ENCODE measurements at places on chromosomes 5 and 9.

DNA sequence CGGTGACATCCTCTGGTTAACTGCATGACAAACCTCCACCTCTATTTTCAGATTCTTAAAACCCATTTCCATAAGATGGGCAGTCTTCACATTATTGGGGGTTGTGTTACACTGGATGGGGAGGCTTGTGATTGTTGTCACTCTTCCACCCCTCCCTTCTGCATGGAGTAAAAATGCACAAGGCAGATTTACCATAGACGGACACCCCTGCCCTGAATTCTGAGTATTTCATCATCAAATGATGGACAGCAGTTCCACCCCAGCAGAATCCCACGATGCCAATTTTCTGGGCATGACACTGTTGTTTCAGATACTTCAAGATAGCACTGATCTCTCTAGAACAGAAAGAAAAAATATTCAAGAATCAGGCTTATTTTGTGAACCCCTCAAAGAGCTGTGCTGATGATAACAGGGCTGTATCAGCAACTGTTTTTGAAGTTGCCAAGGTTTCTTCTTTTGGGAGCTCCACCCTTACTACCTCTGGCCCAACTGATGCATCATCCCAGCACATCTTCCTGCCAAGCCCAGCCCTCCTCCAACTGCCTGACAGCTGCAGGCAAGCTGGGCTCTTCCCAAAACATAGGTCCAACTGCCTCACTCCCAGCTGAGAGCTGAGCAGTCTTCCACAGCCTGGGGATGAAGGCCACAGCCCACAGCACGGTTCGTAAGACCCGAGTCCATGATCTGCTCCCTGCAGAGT, 21.4 kb downstream of the CMBL start:
- H3K36me3 ChIP-seq, result peaks cover 2% of the 10 kb centered on the region
- peaks cover 4% of the 10 kb centered on the region for H3K4me1 ChIP-seq
- no peak overlapping the region for H3K4me3 ChIP-seq
- peaks cover 21% of the 10 kb centered on the region for H3K27me3 ChIP-seq

DNA sequence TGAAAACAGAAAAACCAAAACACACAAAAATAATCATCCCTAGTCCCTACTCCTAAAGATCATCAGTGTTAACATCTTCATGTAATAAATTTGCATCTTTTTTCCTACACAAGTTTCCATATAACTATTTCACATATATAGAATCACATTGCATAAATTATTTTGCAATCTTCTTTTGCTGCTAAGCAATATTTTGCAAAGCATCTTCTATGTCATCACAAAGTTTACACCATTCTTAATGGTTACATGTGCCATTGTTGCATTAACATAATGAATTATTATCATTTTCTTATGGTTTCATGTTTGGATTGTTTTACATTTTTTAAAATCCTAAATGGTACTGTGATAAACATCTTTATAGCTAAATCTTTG, 17.8 kb downstream of the SH3TC2 start:
- DNase-seq, result no peak
- H3K4me3 ChIP-seq, result no peak overlapping the region
- H3K27ac ChIP-seq, result no peak overlapping the region
- peaks cover 6% of the 10 kb centered on the region for H3K27me3 ChIP-seq

DNA sequence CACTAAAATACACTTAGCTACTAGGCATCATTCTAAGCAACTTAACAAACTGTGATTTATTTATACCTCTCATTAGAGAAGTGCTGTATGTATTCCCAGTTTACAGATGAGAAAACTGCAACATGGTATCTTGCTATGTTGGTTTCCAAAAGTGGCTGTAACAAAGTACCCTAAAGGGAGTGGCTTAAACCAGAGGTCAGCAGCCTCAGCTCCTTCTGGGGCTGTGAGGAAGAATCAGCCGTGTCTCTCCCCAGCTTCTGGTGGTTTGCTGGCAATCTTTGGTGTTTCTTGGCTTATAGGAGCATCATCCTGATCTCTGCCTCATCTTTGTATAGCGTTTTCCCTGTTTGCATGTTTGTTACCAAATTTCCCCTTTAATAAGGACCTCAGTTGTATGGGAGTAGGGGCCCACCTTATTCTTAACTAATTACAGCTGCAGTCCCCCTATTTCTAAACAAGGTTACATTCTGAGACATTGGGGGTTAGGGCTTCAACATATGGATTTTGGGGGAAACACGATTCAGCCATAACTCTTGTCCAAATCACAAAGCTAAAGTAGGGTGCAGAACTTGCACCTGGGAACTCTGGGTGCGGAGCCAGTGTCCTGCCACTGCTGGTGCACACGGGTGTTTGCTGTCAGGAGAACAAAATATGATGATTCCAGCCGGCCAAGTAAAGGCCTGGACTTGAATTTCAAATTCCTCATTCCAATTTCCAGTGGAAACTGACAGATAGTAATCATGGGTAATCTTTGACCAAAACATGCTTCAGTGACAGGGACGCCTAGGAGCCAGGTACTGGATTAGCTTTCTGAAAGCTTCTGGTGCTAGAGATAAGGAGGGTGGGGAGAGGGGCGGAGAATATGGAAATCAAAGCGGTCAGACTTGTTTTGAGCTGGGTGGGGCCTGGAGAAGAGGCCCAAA, 43.3 kb downstream of the RAI14 start:
- no peak overlapping the region for H3K27ac ChIP-seq
- H3K27me3 ChIP-seq, result no peaks in the 10 kb centered on the region
- no peaks in the 10 kb centered on the region for H3K36me3 ChIP-seq
- peaks cover 8% of the 10 kb centered on the region for H3K4me1 ChIP-seq

GRCh38 chr5:151101151-151101550, 20.3 kb upstream of the TNIP1 start:
- H3K4me1 ChIP-seq, result peaks cover 41% of the 10 kb centered on the region
- no peaks in the 10 kb centered on the region for H3K27me3 ChIP-seq
- peaks cover 52% of the 10 kb centered on the region for H3K36me3 ChIP-seq

- H3K4me3 ChIP-seq, result no peak overlapping the region
- H3K4me1 ChIP-seq, result no peaks in the 10 kb centered on the region
- no peak overlapping the region for H3K27ac ChIP-seq
- no peaks in the 10 kb centered on the region for H3K27me3 ChIP-seq
These were observed 371.4 kb downstream of the NTRK2 start for GRCh38 chr9:85040821-85041465.

DNA sequence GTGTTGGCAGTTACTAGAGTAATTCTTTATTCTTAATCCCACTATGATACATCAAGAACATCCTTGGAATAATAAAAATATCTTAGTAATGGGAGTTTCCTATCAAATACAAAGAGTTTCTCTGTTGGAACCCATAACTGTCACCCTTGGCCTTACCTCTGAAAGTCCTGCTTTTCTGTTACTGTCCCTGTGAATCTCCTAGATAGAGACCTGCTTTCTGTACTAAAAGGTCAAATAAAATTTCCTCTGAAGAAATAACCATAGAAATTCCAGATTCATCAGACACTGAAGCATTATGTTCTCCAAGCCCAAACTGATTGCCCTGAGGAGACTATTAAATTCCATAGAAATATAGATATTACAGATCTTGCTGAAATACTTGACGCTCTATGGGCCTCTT, 63.0 kb downstream of the KCNV2 start:
- H3K4me3 ChIP-seq, result no peak overlapping the region
- H3K4me1 ChIP-seq, result no peaks in the 10 kb centered on the region
- no peaks in the 10 kb centered on the region for H3K27me3 ChIP-seq
- H3K36me3 ChIP-seq, result peaks cover 22% of the 10 kb centered on the region

DNA sequence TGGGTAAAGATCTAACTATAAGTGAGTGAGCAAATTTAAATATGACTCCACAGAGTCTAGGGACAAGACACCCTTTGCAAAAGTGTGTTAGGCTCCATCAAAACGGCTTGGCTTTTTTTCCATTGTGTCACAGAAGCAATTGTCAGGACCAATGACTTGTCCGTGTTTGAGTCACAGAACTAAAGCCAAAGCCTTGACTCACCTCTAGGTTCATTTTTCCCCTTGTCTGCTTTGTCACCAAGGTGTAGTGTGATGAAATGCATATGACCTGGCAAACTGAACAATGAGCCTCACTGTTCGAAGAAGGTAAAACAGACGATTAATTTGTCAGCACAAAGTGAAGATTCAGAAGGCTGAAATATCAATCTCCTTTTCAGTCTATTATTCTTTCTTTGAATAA, 331.0 kb downstream of the GLIS3 start:
- no peak for DNase-seq
- H3K4me3 ChIP-seq, result no peak overlapping the region
- no peak overlapping the region for H3K27ac ChIP-seq
- H3K4me1 ChIP-seq, result no peaks in the 10 kb centered on the region
- H3K36me3 ChIP-seq, result no peaks in the 10 kb centered on the region

DNA sequence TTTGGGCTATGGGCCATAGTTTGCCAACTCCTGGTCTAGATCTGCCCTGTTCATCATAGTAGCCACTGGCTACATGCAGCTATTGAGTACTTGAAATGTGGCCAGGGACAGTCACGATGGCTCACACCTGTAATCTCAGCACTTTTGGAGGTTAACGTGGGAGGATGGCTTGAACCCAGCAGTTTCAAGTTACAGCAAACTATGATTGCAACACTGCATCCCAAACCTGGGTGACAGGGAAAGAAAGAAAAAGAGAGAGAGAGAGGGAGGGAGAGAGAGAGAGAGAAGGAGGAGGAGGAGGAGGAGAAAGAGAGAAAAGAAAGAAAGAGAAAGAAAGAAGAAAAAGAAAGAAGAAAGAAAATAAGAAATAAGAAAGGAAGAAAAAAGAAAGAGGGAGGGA, 5.1 kb upstream of the GMCL2 start:
- H3K27ac ChIP-seq, result no peak overlapping the region
- H3K4me1 ChIP-seq, result peaks cover 22% of the 10 kb centered on the region
- peak overlapping the region; percentile 43 for H3K4me3 ChIP-seq
